ENCODE measurements at places on chromosomes 12 and 14.

DNA sequence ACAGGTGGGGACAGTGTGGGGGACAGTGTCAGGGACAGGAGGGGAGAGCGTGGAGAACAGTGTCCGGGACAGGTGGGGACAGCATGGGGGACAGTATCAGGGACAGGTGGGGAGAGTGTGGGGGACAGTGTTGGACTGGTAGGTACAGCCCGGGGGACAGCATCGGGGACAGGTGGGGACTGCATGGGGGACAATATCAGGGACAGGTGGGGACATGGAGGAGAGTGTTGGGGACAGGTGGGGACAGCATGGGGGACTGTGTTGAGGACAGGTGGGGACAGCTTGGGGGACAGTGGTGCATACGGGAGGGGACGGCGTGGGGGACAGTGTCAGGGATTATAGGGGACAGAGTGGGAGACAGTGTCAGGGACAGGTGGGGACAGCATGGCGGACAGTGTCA lies 212.3 kb downstream of the TMEM121 start:
- no peak for DNase-seq

GRCh38 chr12:93824514-93825500 lies 147.6 kb downstream of the CRADD start:
- no peak for DNase-seq

GRCh38 chr12:89314060-89314761 lies 38.1 kb downstream of the DUSP6 start:
- DNase-seq = no peak

- DNase-seq = no peak
Observed at GRCh38 chr14:105863296-105864108, 337.1 kb downstream of the TMEM121 start.

DNA sequence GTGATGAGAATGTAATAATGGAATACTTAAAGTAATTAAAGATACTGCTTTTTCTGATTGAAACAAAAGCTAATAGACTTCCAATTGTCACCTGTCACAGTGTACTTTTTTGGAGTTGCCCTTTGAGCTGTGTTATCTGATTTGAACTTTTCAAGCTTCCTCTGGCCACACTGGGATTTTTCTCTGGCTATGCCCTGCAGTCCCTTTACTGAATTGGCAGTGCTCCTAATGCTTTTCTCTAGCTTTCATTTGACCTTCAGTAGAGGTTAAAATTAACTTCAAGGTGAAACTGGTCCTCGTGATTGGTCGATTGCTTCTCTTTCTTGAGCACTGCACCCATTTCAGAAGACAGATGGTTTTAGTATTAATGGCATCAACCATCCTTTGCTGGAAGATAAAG lies 89.2 kb downstream of the CRADD start:
- no peak for DNase-seq

DNA sequence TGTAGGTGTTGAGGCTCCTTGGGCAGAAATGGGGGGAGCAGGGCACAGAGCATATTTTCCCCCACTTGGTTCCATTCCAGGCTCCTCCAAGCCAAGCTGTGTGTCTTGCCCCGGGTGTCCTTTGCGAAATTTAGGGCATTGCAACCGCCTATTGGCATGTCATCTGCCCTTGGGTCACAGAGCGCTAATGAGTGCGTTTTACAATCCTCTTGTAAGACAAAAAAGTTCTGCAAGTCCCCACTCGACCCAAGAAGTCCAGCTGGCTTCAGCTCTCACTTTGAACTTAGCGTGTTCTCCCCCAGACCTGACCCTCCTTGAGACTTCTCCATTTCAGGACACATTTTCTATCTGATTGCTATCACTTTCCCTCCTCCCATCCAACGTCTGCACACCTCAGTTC lies 6.1 kb upstream of the LRTM2 start:
- DNase-seq = no peak

- no peak for DNase-seq
Observed at GRCh38 chr14:22792158-22792557, 23.1 kb downstream of the SLC7A7 start.

- no peak for DNase-seq
Observed at GRCh38 chr12:123989753-123990152, 16.7 kb downstream of the ZNF664 start.

DNA sequence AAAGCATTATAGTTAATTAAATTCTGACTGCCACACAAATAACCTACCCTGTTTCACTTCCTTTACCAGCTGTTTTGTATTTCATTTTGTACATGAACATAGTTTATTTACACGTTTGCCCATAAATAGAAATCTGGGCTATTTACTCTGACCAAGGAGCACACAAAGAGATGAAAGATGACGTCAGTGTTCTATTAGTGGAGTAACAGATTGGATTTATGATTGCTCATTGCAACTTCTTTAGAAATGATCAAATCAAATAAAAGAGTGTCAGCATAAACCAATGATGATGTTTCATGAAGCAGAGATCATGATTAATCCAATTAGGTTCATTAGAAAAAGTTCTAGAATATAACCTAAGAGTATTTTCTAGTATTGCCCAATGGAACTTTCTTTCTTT lies 12.0 kb upstream of the RTL1 start:
- DNase-seq = no peak

DNA sequence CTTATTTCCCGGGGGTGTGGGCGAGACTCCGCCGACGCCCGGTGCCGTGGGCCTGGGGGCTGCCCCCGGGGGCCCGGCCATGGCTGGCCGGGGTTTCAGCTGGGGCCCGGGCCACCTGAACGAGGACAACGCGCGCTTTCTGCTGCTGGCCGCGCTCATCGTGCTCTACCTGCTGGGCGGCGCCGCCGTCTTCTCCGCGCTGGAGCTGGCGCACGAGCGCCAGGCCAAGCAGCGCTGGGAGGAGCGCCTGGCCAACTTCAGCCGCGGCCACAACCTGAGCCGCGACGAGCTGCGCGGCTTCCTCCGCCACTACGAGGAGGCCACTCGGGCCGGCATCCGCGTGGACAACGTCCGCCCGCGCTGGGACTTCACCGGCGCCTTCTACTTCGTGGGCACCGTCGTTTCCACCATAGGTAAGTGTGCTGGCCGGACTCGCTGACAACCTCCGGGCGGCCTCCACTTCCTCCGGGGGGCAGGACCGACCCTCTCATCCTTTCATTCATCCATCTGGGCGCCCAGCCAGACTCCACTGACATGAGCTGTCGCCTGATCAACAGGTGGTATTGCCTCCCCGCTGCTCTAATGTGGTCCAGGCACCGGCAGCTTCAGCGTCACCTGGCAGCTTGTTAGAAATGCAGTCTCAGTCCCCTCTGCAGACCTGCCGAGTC lies 467 bp downstream of the KCNK13 start:
- no peak for DNase-seq

DNA sequence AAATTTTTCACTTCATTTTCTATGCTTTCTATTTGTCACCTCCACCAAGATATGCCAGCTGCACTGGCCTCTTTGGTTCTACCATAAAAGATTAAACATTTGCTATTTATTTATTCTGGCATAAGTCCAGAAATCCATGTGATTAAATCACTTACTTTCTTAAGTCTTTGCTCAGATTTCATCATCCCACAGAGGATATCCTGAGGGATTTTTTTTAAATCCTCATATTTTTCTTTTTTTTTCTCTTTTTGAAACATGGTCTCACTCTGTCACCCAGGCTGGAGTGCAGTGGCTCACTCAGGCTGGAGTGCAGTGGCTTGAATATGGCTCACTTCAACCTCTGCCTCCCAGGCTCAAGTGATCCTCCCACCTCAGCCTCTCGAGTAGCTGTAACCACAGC lies 645.4 kb upstream of the ATXN7L3B start:
- no peak for DNase-seq

GRCh38 chr12:2453076-2453760 lies 341.6 kb upstream of the FKBP4 start:
- DNase-seq = no peak

All from globus pallidus (tissue), 1 donor.